Dorsolateral prefrontal cortex (tissue), 122 donors: ENCODE measurements at places on chromosomes 5 and 9. TPM values are rescaled to one million over a fixed set of nuclear protein-coding genes. Genes with fewer than 3 reads are reported as not detected.
A peak's percentile ranks its signal among the peaks of the same experiment; 100 is the strongest.

DNA sequence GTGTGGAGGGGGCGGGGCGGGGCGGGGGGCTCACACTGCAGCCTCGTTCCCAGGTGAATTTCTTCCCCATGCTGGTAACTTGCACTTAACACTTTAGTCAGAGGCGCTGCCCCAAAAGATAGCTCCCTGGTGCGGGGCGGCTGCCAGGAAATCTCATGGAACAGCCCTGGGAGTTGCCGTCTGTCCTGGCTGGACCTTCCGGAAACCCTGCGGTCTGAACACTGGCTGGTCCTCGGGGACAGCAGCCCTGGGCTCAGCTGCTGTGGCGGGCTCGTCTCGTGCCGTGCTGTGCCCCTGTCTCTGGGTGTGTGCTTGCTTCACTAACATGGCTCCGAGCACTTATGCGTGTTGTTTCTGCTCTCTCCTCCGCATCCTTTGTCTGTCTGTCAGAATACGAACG is 25.8 kb downstream of the PTGES2 start:
- DNase-seq: no peak

DNA sequence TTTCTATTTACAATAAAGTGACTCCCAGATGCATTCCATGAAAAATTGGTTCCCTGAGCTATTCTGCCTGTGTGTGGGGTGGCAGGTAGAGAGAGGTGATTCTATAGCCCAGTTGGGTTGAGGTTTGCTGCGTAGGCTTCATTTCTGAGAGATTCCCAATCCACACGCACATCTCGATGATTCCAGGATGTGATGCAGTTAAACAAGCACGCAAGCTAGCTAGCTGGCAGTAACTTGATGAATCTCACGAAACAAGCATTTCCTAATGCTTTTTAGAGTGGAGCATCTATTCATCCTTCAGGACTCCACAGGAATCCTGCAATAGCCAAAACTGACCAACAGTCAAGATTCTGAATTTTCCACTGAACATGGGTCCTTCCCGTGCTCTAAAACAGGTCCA is 43.8 kb upstream of the CER1 start:
- no peak for DNase-seq

- no peak for DNase-seq
Measured at GRCh38 chr5:112616812-112617547, 120.7 kb upstream of the APC start.

DNA sequence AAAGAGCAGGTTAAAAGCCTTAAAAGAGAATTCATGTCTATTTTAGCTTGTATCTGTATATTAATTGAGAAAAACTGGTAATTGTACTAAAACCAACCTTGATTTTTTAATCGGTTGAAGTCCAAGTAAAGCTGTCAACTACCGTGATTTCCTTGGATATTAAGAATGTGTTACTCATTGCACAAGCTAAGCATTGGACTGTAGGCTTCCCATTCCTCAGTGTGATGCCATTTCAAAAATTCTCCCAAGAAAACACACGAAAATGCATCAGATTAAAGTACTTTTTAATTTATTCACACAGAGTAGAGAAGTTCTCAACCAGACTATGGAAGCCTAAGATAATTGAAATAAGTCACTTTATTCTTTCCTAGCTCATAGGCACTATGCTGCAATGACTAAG is 761.4 kb upstream of the TYRP1 start:
- no peak for DNase-seq

GRCh38 chr5:68015381-68016302 is 199.9 kb upstream of the PIK3R1 start:
- no peak for DNase-seq

DNA sequence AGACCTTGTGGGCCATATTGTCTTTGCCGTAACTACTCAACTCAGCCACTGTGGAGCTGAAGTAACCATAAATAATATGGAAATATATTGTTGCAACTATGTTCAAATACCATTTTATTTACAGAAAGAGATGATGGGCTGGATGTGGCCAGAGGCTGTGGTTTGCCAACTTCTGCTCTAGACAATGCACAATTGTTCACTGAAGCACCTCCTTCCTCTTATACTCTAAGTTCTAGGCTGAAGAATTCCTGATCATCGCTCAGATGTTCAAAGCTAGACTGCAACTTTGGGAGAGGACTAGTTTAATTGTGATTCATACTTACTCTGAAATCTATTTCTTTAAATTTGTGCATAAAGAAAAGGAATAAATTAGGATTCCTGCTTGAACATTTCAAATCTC is 245.0 kb downstream of the TAF11L14 start:
- no peak for DNase-seq

DNA sequence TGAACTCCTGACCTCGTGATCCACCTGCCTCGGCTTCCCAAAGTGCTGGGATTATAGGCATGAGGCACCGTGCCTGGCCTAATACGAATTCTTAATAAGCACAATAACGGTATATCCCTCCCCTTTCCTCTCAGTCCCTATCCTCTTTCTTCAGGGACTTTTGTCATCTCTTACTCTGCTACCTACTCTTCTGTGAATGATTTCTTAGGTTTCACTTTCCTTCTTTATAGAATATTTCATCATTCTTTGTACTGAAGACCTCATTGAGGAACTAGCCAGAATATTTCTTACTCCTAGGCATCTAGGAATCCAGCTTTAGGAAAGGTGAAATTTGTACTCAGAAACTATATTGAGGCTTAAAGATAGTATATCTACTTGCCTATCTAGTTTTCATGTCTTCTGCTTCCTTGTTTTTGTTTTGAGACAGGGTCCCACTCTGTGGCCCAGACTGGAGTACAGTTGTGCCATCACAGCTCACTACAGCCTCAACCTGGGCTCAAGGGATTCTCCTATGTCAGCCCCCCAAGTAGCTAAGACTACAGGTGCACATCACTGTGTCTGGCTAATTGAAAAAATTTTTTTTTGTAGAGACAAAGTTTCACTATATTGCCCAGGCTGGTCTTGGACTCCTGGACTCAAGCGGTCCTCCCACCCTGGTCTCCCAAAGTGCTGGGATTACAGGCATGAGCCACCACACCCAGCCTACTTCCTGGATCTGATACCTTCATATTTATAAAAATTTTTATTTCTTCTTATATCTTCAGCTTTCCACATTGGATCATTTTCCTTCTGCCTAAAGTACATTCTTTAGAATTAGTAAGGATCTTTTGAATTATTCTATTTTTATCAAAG is 69.7 kb downstream of the GPBP1 start:
- no peak for DNase-seq

DNA sequence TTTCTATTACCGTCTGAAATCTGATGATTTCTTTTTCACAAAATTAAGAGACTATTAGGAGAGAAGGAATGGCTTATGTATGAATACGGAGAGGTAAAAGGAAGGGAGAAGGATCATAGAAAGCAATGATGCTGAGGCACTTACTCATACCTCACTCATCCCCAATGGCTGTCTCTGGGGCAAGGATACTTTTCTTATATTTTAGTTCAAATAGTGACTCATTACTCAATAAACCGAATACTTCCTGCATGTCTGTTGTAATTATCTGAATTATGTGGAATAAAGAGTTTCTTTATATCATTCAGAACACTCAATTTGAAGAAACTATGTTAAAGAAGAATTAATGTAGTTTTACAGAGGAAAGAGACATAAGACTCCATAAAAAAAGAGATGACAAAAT is 284.5 kb upstream of the NUDT12 start:
- DNase-seq: no peak

GRCh38 chr5:167851416-167851815 is 440.0 kb upstream of the WWC1 start:
- no peak for DNase-seq

DNA sequence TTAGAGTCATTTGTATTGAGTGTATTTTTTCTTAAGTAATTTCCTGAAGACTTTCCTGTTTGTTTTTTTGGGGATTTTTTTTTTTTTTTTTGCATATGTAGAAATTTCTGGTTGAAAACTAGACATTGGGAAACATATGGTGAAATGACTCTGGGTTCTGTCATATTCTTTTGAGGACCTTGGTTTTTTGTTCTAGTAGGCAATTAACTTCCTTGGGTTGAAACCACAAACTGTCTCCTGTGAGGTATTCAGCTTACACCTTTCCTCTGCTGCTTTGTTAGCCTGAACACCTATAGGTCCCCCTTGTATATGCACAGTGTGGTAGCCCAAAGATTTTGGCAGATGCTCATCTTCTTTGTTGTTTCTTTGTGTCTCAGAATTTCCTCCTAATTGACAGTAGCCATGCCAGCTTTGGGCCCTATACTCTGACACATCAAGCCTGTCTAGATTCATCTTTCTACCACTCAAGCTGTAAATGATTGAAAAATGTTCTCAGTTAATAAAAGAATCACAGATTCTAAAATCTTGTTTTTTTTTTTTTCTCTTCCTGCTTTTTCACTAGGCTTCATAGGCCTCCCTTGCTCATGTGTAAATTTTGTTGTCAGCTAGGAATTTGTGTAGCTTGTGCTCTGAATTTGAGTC is 140.6 kb downstream of the COMMD10 start:
- DNase-seq: no peak

- no peak for DNase-seq
Measured at GRCh38 chr9:19416143-19416542, 7.3 kb downstream of the ACER2 start.

GRCh38 chr5:178331491-178331996 is 98.9 kb upstream of the PHYKPL start:
- peak; percentile 86 for DNase-seq

DNA sequence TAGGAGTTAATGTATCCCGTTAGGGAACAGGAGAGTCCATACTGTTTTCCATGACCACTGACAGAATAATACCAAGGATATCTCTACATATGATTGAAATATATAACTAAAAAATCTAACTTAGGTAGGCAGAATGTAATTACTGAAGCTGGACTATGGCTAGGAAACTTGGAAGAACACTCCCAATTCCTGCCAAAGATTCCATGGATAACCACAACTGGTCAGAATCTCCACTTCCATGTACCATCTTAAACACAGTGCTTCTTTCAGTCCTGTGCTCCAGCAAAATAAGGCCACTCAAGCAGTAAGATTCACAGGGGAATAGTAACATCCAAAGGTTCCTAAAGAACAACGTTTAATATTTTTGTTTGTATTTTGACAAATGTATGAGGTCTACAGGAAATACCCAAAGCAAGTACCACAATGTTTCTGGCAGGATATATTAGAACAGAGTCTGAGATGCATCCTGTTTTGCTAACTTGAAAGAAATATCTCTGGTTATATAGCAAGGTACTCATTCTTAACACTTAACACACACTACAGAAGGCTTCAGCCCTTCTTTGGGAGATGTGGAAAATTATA is 295.0 kb downstream of the ADAMTS6 start:
- DNase-seq: no peak

DNA sequence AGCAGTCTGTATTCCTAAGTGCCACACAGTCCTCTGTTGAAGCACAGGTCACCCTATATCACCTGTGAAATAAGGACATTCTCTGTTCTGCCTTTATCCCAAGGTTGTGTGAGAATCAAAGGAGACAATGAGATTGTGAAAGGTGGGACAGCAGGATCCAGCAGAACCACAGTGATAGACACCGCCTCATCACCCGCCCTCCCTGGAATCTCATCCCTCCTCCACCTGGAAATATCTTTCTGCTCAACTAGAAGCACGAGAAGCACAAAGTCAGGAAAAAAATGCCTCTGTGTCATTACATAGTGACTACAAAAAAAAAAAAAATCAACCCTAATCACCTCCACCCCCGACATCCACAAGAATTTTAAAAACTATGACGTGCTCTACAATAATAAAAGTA is 32.3 kb downstream of the KLHL3 start:
- DNase-seq: no peak

- DNase-seq: no peak
Measured at GRCh38 chr9:115267790-115268189, 149.8 kb upstream of the TNC start.

GLRA1 gene
- total RNA-seq: 0.93 TPM

LOX gene
- 0.62 TPM for total RNA-seq

AGXT2 gene
- not detected for total RNA-seq

PCDHB16 gene
- total RNA-seq: 5.8 TPM

ACTBL2 gene
- not detected for total RNA-seq

PBX3 gene
- total RNA-seq: 14.8 TPM

PAX5 gene
- total RNA-seq: not detected

TLX3 gene
- not detected for total RNA-seq

ST8SIA4 gene
- 8.4 TPM for total RNA-seq
